BJ (cell line): ENCODE measurements at places on chromosomes 1 and 21. TPM values are rescaled to one million over a fixed set of nuclear protein-coding genes. Genes with fewer than 3 reads are reported as not detected.

- DNase-seq = no peak
Observed at GRCh38 chr1:17551755-17552234, 12.3 kb downstream of the ARHGEF10L start.

The MEX3A gene
- 1.9 TPM in 2 replicates for polyA plus RNA-seq

The C4BPA gene
- polyA plus RNA-seq = not detected in 2 replicates

DNA sequence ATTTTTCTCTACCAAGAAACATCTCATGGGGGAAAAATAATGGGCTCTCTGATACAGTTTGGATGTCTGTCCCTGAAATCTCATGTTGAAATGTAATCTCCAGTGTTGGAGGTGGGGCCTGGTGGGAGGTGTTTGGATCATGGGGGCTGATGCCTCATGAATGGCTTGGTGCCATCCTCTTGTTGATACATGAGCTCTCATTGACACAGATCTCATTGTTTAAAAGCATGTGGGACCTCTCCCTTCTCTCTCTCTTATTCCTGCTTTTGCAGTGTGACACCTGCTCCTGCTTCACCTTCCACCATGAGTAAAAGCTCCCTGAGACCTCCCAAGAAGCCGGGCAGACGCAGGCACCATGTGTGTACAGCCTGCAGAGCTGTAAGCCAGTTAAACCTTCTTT, 332.5 kb upstream of the NRIP1 start:
- DNase-seq = no peak

DNA sequence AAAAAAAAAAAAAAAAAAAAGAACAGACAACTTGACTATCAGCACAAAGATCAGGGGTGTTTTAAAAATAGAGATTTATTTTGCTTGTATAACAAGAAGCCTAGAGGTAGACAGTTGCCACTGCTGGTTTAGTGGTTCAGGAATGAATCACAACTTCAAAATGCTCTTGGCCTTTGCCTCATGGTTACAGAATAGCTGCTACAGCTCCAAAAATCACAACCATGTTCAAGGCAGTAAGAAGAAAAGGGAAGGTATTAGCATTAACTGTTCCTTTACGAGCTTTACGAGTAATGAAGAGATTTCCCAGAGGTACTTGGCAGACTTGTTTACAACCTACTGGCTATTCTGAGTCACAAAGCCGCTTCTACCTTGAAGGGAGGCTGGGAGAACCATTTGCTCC, 52.5 kb upstream of the PPM1J start:
- no peak for DNase-seq

DNA sequence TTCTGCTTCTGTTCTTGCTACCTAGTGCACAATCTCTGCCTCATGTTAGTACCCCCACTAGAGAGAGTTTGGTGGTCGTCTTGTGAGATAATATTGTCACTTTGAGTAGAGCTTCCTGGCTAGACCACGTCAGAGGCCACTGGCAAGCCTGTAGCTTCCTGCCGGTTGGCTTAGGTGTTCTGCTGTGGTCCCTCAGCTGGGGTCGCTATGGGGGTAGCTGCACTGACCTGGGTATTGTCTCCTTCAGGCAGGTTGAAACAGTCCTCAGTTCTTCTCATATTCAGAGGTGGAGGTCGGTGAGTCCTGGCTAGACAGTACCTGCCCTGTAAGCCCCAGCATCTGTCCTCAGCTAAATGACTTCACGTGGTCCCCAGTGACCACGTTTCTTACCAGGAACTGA, 86.2 kb downstream of the C1orf94 start:
- no peak for DNase-seq

The SRSF10 gene
- 55.1 and 97.8 TPM in 2 replicates for polyA plus RNA-seq

DNA sequence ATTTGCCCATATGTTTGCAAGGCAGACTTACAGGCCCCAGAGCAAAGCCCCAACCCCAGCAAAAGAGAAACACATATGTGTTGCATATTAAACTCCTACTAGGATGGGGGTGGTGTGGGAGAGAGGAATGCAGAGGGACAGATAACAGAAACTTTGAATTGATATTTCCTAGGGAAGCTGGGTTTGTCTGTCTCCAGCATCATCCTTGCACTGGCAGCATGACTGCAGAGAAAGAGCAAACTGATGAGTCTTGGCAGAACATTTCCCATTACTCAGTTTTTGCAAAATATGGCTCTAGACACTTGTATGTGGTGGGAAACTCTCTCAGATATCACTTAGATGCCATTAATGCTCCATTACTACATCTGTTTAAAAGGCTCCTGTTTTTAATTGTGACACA, 43.8 kb upstream of the MARK1 start:
- no peak for DNase-seq

- no peak for DNase-seq
Observed at GRCh38 chr1:24786191-24786590, 40.9 kb downstream of the CLIC4 start.

DNA sequence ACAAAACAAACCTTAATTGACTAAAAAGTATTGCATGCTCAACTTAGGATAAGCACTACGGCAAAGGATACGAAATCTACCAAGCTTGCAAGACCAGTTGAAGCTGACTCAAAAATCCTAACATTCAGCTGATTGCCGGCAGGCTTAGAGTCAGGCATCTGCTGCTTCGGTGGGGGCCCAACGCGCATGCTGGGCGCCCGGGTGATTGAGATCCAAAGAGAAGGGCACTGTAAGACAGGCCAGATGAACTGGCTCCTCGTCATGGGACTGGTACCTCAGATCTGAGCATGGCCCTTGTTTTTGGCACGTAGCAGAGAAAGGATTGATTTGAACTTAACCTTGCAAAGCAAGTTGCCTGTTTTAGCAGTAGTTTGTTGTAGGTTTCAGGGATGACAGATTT, 86.6 kb downstream of the PRDM2 start:
- no peak for DNase-seq

DNA sequence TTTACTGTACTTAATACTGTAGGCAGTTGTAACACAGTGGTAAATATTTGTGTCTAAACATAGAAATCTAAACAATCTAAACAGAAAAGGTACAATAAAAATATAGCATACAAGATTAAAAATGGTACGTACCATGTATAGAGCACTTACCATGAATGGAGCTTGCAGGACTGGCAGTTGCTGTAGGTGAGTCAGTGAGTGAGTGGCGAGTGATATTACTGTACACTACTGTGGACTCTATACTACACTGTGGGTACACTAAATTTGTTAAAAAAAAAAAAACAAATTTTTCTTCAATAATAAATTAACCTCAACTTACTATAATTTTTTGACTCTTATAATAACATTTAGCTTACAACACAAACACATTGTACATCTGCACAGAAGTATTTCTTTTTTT, 39.5 kb upstream of the MYOCOS start:
- no peak for DNase-seq

The GPR161 gene
- 14.7 and 20.4 TPM in 2 replicates for polyA plus RNA-seq

DNA sequence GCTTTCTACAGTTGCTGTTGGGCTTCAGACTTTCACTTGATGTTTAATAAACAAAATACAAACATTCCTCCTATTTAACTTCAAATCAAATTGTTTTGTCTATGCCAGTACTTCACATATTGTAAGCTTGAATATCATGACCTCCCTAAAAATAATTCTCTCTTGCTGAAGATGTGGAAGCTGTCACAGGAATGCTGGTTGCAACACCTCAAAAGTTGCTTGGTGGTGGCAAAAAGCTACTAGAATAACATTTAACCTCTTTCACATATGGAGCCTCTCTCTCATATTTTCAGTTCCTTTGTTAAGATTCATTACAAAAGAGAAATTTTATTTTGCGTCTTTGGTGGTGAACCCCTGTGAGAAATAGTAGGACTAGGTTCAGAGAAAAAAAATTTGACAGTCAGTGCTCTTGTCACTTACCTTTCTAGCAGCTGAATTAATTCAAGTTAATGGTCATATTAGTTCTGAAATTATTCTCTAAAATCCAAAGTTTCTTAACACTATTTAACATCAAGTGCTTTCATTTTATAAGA, 25.5 kb upstream of the F13B start:
- no peak for DNase-seq

GRCh38 chr1:17798011-17798410, 42.9 kb downstream of the ACTL8 start:
- DNase-seq = no peak

GRCh38 chr1:208432346-208432745, 188.2 kb upstream of the PLXNA2 start:
- DNase-seq = no peak

The CCDC27 gene
- polyA plus RNA-seq = not detected in 2 replicates

DNA sequence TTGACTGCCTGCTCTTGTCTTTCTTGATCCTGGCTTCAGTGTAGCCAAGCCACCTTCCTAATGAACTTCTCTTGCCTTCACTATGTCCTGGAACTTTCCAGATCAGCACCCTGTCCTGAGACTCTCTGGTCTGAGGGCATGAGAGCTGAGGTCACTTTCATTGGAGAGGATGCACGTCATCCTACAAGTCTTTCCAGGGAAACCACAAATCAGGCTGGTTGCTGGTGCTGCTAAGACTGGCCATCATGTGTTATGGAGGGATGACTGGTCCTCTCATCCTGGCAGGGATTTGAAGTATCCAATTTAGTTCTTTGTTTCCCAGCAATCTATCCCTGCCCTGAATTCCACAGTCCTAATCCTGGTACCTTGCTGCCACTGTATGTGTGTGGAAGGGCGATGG, 228.6 kb downstream of the GPATCH2 start:
- DNase-seq = no peak

GRCh38 chr1:177801790-177802189, 168.1 kb downstream of the SEC16B start:
- no peak for DNase-seq

- DNase-seq = no peak
Observed at GRCh38 chr1:245031041-245031440, 123.7 kb upstream of the KIF26B start.
